ENCODE measurements at places on chromosomes 3 and 15.

DNA sequence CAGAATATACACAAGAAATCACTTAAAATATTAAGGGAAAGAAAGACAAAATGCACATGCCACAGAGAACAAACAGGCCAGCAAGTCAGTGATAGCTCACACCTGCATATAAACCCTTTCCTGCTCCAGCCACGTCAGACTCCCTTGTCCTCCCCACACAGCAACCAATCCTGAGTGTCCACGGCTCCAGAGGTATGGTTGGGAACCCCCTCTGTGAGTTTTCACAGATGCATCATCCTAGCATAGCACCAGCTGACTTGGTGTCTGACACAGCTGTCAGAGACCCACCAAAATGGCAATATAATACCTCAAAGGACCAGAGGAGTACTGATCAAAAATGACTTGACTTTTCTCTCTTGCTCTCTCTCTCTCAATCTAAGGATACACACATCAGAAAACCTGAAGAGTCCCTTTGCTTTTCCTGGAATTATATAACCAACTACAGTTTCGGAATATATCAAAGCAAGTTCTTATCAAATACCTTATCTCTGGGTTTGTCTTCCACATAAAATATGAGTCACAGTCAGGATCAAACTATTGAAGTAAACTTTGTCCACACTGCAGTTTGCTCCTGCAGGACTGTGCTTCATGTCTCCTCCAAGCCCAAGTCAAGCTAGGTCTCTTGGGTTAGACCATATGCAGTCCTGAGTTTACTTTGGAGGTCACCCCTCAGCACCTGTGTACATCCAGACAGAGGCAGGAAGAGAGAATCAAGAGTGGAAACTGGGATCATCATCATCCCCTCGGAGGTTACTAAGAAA, 187.1 kb upstream of the THBS1 start:
- DNase-seq = no peak

- no peak for DNase-seq
These were observed 132.3 kb upstream of the ABHD17C start for GRCh38 chr15:80562846-80563245.

- DNase-seq = no peak
These were observed 1.1 kb downstream of the SLCO2A1 start for GRCh38 chr3:134028486-134029255.

GRCh38 chr3:160049988-160050387, 61.4 kb downstream of the IL12A start:
- no peak for DNase-seq

- no peak for DNase-seq
These were observed 46.3 kb downstream of the SYNM start for GRCh38 chr15:99151156-99151555.

- no peak for DNase-seq
These were observed 31.8 kb downstream of the USF3 start for GRCh38 chr3:113664523-113665094.

DNA sequence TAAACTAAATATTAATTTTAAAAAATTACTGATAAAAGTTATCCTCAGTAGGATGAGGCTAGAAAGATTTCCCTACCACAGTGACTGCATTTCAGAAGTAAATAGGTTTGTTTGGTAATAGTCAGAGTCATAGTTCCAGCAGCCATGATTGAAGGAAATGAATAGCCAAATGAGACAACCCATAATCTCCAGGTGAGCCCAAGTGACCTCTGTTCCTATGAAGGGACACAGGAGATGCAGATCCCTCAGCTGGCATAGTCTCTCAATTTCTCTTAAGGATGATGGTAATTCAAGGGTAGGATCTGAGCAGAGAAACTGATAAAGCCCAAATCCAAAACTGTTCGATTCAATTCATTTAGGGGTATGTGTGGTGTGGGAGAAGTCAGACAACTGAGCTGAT, 461.8 kb downstream of the RAP2B start:
- no peak for DNase-seq

Data from NCI-H2171 (cell line).